Chondrocyte (in vitro differentiated cells): ENCODE measurements at places on chromosomes 5 and 9. TPM values are rescaled to one million over a fixed set of nuclear protein-coding genes. Genes with fewer than 3 reads are reported as not detected.

Gene EQTN
- total RNA-seq: not detected in 3 replicates

DNA sequence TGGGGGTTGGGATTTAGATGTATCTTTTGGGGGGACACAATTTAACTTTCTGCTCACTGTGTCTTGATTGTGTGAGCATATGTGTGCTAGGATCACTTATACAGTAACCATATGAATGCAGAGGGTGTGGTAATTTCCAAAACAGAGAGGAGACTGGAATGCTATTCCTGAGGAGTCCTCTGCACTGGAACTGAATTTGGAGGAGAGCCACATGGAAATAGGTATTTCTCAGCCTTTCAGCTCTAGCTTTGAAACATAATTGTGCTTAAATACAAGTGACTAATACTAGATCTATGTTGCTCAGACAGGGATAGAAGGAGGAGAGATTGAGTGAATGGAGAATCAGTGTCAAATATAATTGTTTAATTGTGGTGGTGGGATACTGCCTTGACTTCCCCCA lies 45.5 kb downstream of the FOCAD start:
- DNase-seq: no peak

DNA sequence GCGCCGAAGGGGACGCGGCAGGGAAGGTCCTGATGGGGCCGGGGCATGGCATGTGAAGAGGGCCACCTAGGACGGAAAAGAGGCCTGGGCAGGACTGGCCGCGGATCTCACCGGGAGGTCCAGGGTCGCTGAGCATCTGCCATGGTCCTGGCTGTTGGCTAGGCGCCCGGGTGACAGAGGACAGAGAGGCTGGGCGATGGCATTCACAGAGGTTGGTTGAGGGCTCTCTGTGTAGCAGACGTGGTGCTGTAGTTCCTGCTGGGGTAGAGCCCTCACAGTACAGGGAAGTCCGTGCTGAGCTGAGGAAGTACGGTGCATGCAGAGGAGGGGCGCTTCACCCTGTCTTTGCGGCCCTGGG lies 427 bp downstream of the PCYOX1L start:
- no peak for DNase-seq

DNA sequence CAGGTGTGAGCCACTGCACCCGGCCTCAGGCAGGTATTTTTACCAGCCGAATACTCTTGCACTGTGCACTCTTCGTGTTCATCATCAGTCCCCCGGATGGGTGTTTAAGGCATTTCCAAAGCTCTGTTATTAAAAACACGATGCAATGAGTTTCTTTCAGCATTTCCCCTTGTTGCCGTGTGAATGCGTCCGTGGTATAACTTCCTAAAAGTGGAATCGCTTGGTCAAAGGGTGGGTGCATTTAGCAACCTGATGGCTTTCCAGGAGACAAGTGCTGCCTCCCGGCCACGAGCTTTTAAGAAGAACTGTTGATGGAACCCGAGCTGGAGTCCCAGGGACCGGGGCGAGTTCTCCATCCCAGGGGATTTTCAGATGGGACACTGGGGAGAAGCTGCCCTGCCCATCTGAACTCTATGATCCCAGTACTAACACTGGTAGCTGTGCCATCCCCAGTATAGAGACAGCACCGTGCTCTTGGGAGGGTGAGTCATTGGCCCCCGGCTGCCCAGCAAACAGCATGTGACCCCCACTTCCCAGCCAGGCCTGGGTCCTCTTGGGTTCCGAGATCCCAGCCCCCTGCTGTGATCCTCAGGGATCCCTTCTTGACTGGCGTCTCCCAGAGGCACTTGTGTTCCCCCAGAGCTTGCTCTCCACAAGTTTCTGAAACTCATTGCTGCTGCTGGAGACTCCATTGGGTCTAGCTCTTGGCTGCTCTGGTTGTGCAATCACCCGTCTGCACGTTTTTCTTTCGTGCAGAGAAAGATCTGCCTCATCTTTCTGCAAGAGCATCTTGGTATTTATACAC lies 169.5 kb upstream of the IER5L start:
- no peak for DNase-seq

Gene TMEM174
- total RNA-seq: not detected in 3 replicates
